Hindlimb muscle (tissue), 1 donor: ENCODE measurements at places on chromosomes 13 and 19. TPM values are rescaled to one million over a fixed set of nuclear protein-coding genes. Genes with fewer than 3 reads are reported as not detected.

PINLYP gene
- 2.9 TPM for polyA plus RNA-seq

DNA sequence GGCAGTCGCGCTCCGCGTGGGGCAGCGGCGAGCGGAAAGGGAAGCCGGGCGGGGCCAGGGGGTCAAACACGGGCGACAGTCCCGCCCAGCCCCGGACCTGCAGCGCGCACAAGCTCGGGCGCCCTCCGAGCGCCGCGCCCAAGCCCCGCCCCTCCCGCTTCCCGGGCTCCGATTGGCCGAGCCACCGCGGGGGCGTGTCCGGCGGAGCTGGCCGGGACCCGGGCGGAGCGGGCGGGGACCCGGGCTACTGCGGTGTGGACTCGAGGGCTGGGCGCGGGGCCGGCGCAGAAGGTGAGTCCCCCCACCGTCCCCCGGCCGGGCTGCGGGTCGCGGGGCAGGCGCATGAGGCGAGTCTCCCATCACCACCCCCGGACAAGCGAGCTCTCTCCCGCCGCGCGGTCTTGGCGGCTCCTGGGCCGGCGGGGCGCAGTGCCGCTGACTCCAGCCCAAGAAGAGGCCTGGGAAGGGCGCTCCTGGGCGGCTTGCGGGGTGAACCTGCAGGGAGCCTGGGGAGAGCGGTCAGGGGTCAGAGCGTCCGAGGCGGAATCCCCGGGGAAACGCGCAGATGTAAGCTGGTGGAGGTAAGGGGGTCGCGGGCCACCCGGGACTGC lies at the start of gene PLEKHF1:
Gene PLEKHF1, plus strand, starts transcription at position 247 of the 611 bp plus-strand sequence. CDS start 8,379 bp downstream, outside the sequence.
- DNase-seq: peak; percentile 93

WDR87 gene
- 0.31 TPM for polyA plus RNA-seq

GRCh38 chr13:28967029-28967915 lies 147.1 kb downstream of the MTUS2 start:
- DNase-seq: no peak

DNA sequence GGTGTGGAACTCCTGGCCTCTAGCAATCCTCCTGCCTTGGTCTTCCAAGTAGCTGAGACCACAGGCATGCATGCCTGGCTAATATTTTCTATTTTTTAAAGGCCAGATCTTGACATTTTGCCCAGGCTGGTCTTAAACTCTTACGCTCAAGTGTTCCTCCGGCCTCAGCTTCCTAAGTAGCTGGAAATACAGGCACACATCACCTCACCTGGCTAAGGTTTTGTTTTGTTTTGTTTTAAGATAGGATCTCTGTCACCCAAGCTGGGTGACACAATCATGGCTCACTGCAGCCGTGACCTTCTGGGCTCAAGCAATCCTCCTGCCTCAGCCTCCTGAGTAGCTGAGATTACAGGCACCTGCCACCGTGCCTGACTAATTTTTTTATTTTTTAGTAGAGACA lies 5.5 kb upstream of the RLN3 start:
- no peak for DNase-seq

LRRC63 gene
- polyA plus RNA-seq: 0.10 TPM

ZNF579 gene
- polyA plus RNA-seq: 12.7 TPM

GRCh38 chr19:30446850-30447552 lies 74.8 kb downstream of the ZNF536 start:
- DNase-seq: no peak

DNA sequence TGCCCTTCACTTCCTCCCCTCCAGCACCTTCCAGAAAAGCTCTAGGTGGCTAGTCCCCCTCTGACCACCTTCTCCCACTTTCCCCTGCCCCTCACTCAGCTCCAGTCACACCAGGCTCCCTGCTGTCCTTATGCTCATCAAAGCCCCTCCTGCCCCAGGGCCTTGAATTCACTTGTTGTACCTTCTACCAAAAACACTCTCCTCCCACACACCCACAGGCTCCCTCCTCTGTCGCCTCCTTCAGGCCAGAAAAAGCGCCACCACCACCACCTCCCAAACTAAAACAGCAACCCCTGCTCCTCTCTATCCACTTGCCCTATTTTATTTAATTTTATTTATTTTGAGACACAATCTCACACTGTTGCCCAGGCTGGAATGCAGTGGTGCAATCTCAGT lies 4.8 kb upstream of the CEACAM16 start:
- no peak for DNase-seq

GRCh38 chr13:100341327-100341726 lies 247.3 kb downstream of the GGACT start:
- DNase-seq: no peak

GRCh38 chr19:54030895-54031586 lies 32.7 kb downstream of the VSTM1 start:
- no peak for DNase-seq

- peak; percentile 90 for DNase-seq
These were observed 70.8 kb downstream of the NUFIP1 start for GRCh38 chr13:44918326-44919103.

DNA sequence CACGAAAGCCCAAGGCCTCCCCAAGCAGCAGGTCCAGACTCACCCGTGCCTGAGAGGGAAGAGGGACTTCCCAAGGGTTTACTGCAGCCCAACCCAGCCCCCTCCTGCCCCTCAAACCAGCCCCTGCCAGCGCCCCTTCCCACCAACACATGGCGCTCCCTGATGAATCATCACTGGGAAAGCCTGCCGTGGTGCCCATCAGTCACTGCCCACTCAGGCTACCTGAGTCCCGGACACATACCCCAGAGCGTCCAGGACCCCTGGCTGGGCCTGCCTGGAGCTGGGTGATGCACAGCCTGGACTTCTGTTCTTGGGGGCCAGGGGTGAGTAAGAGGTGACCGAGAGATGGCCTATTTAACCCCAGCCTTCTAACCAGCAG lies 60.6 kb downstream of the MLLT1 start:
- no peak for DNase-seq

DNA sequence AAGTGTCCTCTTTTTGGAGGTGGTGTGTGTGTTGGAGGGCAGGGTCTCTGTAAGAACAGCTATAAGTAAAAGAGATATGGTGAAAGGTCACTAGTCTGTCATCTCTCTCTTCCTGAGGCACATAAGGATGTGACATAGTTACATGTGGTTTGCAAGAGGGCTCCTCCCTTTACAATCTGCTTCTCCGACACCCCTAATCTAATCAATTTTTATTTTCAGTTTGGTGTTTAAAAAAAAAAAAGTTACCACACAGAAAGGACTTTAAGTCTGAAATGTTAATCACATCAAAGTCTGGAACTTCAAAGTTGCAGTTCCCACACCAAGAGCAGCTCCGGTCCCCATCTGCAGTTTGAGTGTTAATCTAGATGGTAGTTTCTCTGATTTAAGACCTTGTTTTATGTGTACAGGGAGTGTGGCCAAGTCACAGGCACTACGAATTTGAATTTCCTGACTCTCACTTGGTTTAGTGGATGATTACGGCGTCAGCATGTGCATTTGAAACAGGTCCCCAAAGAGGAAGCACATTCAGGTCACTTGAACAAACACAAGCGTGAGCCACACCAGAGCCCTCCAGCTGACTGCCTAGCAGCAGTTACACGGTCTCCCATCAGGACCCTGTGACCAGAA lies 53.1 kb downstream of the FOXO1 start:
- DNase-seq: peak; percentile 27

DNA sequence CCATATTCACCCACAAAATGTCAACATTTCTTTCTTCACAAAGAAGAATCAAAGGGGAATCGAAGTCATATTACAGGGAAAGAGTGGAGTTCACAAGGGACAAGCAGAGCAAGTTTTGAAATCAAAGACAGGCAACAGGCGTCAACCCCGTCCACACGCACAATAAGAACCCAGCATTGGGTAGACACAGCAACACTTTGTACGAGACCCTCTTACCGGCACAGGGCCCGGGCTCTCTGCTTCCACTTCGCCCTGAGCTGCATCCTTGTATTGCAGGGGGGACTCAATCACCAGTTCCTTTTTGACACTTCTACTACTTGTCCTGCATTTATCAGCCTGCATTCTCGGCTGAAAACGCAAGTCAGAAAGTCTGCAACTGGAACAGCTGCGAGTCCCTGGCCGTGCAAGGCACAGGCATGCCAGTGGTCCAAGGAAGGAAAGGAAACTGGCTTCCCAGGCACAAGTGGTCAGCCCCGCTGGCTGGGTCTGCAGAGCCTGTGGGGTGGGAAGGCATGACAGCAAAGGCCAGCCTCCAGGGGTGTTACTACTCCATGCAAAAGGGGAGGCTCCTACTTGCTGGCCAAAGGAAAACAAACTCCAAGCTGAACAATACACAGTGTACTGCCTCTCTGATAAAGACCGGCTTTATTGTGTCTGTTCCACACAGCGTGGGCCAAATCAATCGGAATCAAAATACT lies at the start of gene DOCK9:
Gene DOCK9, minus strand, starts transcription at position 497 of the 698 bp plus-strand sequence. Its CDS starts 155 bp downstream, at position 342.
- peak; percentile 81 for DNase-seq

- DNase-seq: no peak
These were observed 202.6 kb upstream of the SOX21 start for GRCh38 chr13:94914895-94915294.

GRCh38 chr13:90933097-90933826 lies 414.2 kb upstream of the MIR17HG start:
- no peak for DNase-seq

OR2Z1 gene
- not detected for polyA plus RNA-seq

DNA sequence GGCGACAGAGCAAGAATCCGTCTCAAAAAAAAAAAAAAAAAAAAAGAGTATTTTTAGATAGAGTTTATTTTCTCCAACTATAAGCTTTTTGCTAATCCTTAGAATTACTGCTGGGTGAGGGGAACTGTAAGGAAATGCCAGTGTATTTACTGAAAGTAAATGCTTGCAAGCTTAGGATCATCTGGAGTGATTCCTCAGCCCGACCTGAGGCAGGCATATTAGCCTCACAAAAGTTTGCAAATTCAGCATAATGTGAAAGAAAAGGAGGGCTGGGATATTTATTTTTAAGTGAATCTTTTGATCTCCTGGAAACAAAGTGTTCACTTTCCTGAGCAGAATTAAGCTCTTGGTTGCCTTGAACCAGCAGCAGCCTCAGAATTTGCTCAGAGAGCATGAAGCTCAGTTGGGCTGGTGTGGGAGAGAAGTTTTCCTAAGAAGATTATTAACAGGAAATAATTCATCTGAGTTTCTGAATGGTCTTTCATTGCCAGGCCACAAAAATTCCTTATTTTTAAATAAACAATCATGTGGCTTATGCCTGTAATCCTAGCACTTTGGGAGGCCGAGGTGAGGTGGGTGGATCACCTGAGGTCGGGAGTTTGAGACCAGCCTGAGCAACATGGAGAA lies 24.7 kb upstream of the SPATA13 start:
- no peak for DNase-seq

IL12RB1 gene
- polyA plus RNA-seq: 0.75 TPM

GRCh38 chr13:85828094-85828684 lies 29.0 kb upstream of the SLITRK6 start:
- DNase-seq: peak; percentile 5

DNA sequence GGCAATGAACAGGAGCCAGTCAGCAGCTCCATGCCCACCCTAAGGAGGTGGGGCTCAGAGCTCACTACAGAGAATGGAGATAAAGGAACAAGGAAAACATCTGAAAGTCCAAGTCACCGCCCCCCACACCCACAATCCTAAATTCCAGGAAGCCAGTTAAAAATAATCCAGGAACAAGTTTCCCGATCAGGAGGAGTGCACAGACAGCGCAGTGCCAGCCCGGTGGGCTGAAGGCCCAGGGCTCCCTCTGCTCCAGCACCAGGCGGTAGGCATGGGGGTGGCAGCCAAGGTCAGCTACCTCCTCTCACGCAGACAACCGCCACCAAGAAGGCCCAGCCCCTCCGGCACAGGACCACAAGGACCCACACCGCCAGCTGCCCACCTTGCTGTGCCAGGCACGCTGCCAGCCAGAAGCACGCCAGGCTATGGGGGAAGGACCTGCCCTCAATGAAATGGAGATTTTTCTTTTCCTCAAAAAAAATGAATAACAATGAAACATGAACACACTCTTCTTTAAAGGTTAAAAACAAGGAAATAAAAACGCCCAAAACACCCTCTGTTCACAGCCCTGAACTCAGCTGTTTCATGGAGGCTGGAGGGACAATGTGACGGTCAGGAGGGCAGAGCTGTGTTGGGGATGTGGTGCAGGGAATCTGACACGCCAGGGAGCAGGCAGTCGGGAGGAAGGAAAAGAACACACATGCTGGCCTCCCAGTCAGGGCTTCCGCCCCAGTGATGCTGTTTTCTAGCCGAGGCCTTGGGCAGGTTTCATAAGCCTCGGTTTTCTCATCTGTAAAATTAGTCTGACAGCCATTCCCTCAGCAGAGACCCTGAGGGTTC lies 11.0 kb downstream of the STK24 start:
- DNase-seq: no peak

DNA sequence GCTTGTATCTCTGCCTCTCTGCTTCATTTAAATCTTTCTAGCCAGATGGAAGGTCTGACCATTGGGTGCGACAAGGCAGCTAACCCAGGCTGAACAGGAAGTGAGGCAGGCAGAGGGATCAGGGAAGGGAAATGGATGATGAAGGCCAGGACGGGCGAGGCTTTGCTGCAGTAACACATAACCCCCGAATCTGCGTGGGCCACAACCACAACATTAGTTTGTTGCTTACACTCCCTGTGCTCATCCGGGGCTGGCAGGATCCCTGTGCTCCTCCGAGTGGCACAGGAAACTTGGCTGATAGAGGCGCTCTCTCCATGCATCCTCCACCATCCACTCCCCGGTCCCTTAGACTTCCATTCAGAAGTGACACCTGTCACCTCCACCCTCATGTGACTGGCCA lies 1.1 kb upstream of the FLT3LG start:
- DNase-seq: no peak

GRCh38 chr13:86085890-86086289 lies 286.7 kb upstream of the SLITRK6 start:
- no peak for DNase-seq

DNA sequence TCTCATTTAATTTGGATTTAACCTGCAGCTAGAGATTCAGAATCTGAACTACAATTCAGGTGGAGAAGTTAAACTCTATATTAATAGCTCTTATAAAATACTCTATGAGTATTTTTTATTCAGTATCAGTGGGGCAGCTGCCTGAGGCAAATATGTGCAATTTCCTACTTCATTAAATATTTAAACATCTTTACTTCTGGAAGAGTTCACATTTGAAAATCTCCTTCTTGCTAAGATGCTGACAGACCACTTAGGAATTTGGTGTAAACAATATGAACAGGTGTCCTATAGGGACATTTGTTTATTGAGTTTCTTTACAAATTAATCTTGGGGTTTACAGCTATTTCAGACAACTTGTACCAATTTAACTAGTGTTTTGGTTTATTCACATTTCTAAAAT lies 20.4 kb downstream of the STARD13 start:
- DNase-seq: no peak

- DNase-seq: peak; percentile 25
These were observed 23.5 kb downstream of the FAM187B start for GRCh38 chr19:35204799-35205732.
